Stimulated activated CD4-positive, alpha-beta T cell treated with anti-CD3 and anti-CD28 coated beads, Interleukin-15, amount 100 ng/mL, for 1 hour (primary cell): ENCODE measurements at places on chromosomes 11 and 22.

- DNase-seq = no peak
Measured at GRCh38 chr11:2779981-2780849, 80.4 kb upstream of the KCNQ1OT1 start.

DNA sequence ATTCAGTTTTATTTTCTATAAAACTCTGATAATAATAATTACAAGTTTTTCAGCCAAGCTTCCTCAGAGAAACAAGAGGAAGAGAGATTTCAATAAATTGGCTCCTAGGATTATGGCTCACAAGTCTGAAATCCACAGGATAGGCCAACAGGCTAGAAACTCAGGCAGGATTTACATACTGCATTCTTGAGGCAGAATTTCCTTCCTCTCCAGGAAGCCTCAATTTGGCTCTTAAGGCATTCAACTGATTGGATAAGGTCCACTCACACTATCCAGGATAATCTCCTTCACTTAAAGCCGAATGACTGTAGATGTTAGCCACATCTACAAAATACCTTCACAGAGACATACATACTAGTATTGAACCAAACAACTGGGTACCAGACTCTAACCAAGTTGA, 120.3 kb upstream of the FAT3 start:
- no peak for DNase-seq

- no peak for DNase-seq
Measured at GRCh38 chr11:35036639-35037038, 102.3 kb upstream of the CD44 start.

- no peak for DNase-seq
Measured at GRCh38 chr11:1858154-1858553, 5.3 kb downstream of the LSP1 start.

- no peak for DNase-seq
Measured at GRCh38 chr11:23227078-23227445, 366.8 kb upstream of the CCDC179 start.

GRCh38 chr22:48393885-48394284, 1433.8 kb downstream of the BRD1 start:
- no peak for DNase-seq

DNA sequence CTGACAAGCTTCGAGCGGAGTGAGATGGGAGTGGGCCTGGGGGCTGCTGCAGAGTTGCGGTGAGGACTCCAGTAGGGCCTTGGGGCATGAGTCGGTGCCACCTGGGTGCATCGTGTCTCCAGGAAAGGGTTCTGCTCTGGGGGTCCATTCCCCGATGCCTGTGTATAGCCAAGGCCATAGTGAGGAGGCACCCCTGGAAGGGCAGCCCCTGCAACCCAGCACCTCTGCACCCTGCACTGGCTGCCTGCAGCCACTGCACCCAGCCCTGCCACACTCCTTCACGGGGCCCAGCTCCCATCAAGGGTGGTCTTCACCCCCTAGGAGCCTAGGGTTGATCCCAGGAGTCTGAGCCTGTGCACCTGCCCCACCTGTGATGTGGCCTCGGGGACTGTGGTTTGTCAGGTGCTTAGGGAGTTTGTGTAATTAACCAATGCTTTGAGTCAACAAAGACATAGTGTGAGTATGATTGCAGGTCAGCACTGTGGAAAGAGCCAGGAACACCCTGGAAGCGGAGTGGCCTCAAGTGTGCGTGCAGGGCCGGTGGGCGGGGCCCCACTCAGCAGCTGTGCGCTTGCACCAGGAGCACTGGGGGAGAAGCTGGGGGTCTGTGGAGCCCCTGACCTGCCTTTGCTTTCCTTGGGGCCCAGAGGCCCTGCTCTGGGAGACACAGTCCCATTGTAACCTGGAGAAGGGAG, 1299.3 kb downstream of the BRD1 start:
- no peak for DNase-seq

DNA sequence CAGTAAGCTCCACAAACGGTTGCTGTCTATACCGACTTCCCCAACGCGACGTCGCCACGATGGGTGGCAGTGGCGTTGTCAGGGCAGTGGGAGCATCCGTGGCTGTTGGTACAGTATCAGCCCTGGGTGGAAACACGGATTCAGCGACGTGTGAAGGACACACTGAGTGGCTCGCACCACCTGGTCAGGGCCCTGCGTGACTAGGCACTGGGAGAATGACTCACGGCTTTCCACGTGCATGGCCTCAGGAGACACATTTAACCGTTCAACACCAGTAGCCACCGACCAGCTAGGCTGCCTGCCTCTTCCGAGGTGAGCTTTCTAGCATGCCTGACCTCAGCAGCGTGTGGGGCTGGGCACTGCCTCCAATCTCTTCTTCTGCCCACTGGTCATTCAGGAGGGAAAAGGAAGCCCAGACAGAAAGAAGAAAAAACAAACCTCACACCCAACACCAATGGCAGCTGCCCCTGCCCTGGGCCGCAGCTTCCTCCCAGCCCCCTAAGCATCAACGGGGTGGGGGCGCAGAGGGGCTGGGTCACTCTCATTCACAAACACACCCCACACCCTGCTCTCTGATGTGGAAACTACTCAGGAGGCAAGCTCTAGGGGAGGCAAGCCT, 59.0 kb downstream of the MYH9 start:
- DNase-seq = no peak

DNA sequence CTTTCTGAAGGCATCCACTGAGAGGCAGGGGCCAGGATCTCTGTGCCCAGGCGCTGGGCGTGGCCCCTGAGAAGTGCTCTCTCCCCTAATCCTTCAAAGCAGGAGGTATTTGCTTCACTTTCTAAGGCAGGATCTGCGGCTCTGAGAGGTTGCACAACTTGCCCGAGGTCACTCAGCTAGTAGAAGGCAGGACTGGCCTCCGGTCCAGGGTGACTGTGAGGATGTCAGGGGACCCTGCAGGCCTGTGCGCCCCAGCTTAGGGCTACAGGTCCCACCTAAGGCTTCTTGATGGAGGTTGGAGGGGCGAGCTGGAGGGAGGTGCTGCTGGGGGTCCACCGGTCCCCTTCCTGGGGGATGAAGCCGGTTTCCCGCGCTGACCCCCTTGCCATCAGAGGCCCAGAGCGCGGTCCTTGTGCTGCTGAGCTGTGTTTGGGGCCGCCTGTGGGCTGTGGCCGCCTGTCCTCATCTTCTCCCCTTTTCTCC, 979 bp downstream of the SMIM38 start:
- DNase-seq = no peak

- DNase-seq = no peak
Measured at GRCh38 chr22:24948356-24949202, 2.1 kb upstream of the LHFPL7 start.

- no peak for DNase-seq
Measured at GRCh38 chr22:43777286-43777685, 34.8 kb downstream of the EFCAB6 start.
